ENCODE measurements at places on chromosomes 2 and 18.

- no peak for DNase-seq
Observed at GRCh38 chr2:203446071-203446481, 89.0 kb downstream of the RAPH1 start.

GRCh38 chr2:193963472-193964119, 1693.4 kb upstream of the SLC39A10 start:
- no peak for DNase-seq

DNA sequence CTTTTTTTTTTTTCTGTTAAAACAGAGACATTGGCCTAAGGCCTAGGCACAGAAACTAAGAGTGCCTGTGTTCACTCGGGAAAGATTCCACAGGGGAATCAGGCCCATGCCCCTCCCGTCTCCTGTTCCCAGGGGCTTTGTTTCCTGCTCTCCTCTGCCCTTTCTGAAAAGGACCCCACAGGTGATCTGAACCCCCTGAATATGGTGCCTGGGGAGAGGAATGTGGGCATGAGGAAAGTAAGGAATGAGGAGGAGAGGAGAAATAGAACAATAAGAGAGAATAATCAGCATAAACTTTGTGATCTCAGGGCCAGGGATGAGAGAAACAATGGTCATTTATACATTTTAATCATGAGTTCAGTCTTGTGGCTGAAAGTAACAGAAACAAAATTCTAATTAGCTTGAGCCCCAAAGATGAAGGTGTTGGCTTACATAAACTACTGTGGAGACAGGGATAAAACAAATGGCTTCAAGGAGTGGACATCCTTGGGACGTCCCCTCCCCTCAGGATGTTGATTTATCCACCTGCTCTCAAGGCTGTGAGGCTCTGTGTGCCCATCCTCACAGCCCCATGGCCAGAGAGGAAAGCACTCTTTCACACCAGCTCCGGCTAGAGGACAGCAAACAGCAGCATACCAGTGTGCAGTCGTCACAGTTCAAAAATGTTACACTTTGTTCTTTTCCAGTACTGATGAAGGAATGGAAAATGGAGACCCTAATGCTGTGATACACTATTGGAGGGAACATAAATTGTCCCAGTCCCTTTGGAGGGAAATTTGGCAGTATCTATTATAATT, 46.4 kb upstream of the MRPL33 start:
- no peak for DNase-seq

DNA sequence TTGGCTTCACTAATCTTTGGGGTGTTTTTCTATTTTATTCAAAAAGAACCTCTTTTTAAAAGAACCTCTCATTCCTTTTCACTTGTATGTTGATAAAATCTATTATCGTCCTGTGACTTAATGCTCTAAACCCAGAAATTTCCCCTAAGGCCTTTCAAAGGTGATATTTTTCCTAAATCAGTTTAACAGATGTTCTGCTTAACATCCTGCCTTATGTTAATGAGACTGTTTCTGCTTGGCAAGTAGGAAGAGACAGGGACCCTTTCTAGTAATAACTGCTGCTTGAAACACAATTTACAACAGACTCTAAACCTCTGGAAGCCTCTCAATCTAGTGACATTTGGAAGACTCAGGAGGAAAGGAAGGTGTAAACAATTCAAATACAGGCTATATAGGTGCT, 128.8 kb downstream of the KCNJ3 start:
- no peak for DNase-seq

DNA sequence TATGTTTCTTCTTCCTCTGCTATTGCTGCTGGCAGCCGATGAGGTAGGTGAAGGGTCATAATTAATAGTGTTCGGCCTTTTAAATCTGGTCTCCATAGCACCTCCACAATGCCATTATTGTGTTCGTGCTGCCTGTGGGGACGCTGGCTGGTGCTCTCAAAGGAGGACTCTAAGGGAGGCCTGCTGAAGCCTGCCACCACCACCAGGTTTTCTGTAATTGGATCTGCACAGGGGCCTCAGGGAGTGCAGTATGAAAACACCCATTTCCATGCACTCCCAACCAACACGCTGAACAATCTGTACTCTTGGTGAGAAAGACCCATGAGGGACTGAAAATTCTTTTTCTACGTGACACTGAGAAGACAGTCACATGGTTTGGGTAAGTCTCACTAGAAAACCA, 17.6 kb upstream of the CLIP4 start:
- no peak for DNase-seq

- no peak for DNase-seq
Observed at GRCh38 chr18:43703050-43703449, 425.8 kb upstream of the SYT4 start.

Data from H54 (cell line).